Activated CD4-positive, CD25-positive, alpha-beta regulatory T cell treated with anti-CD3 and anti-CD28 coated beads, Interleukin-2, amount 50 U/mL, for 24 hours (primary cell): ENCODE measurements at places on chromosomes 2 and 18.
A peak's percentile ranks its signal among the peaks of the same experiment; 100 is the strongest.

DNA sequence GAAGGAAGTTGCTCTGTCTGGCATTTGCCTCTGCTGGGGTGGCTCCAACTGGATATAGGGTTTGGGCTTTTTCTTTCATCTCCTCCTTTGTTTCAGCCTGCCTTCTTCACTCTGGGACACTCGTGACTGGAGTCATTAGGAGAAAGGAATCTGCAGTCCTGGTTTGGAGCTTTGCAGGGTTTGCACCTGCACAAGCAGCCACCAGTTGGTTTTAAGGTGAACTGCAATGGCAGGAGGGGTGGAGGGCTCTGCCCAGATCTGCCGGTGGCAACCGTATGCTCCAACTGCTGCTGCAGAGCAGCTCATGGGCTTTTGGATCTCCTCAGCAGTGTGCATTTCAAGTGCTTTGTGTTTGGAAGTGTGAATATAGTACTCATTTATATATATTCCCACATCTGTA, 131.3 kb upstream of the MGAT5 start:
- no peak for ATAC-seq

DNA sequence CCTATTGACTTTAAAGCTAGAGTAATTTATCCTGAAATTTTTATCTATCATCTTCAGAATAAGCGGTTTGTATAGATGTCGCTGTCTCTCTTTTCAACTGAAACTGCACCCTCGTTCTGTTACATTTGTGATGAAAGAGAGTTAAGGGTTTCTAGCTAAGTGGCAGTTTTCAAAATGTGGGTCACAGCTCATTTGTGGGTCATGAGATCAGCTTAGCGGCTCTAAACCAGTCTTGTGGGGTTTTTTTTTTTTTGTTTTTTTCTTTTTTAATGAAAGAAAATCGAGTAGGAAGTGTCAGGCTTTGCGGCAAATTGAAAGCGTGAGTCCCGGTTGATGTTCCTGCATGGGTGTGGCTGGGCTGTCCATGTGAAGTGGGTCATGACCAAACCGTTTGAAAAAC, 31.2 kb downstream of the SALL3 start:
- ATAC-seq: no peak

DNA sequence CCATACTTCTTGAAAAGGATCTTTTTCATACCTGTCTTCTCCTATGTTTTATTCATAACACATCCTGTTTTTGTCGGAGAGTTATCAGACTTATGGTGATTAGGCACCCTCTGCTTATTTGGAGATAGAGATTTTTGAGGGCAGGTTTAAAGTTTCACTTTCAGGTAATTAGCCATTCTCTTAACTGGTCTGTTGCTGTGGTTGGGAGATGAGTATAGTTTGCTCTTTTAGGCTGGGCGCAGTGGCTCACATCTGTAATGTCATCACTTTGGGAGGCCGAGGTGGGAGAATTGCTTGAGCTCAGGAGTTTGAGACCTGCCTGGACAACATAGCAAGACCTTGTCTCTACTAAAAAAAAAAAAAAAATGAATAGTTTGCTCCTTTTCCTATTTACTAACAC, 25.3 kb downstream of the SFTPB start:
- ATAC-seq: peak; percentile 97

DNA sequence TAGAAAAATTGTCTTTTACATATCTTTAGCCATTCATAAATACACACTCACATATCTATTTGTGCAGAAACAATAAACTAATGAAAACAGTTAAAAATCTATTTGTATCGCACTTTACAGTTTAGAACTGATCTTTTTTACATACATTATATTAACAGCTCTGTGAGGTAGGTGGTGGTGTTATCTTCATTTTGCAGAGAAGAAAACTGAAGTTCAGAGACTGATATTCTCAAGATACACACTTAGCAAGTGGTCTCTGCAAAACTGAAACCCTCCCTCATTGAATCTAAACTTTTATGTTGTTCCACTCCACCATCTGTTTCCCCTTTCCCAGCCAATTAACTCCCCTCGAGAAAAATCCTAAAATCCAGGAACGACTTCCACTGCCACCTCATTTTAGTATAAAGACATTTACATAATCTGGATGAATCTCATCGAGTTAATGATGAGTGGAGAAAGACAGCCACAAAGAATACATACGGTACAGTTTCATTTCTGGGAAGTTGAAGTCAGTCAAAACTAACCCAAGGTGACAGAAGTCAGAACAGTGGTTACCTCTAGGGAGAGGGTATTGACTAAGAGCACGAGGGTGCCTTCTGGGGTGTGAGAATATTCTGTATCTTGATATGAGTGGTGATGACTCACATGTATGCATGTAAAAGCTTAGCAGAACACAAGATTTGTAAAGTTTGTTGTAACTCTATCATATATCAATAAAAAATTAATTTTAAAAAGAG, 524.2 kb upstream of the TCF4 start:
- ATAC-seq: peak; percentile 82

DNA sequence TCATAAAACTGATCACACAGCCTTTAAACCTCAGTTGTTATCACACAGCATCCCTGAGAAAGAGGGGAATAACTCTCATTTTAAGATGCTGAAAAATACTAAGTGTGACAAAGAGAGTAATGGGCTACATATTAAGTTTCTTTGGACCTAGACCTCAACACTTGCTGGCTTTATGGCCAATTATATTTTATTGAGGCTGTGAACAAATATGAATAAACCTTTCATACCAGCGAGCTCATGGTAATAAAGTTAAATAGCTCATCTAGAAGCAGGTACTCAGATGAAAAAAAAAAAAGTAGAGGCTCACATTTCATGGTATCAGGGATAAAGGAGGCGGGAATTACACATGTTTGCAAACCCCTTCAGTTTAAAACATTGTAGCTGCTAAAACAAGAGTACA, 75.7 kb downstream of the DOCK10 start:
- ATAC-seq: no peak

GRCh38 chr2:4465671-4466070, 762.3 kb downstream of the DCDC2C start:
- no peak for ATAC-seq

DNA sequence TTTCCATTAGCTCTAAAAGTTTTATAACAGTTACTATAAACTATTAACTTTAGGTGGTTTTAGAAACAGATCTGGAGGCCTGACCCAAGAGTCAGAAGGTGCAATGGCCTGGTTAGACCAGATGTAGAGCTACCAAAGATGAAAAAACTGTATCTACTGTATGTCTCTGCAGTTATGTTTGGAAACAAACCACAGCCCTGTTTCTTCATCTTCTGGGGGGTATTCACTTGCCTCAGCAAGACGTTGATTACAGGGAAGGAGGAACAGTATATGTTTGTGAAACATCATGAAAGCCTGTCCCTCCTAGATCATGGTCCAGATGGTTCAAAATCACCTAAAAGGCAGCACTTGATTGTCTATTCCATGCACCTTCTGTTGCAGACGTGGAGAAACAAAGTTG, 220.2 kb downstream of the SUCLG1 start:
- no peak for ATAC-seq

GRCh38 chr2:48183991-48184390, 277.7 kb upstream of the FBXO11 start:
- ATAC-seq: no peak
